ENCODE measurements at places on chromosomes 3 and 15. TPM values are rescaled to one million over a fixed set of nuclear protein-coding genes. Genes with fewer than 3 reads are reported as not detected.

The CTDSPL gene
- total RNA-seq = 55.2 TPM

DNA sequence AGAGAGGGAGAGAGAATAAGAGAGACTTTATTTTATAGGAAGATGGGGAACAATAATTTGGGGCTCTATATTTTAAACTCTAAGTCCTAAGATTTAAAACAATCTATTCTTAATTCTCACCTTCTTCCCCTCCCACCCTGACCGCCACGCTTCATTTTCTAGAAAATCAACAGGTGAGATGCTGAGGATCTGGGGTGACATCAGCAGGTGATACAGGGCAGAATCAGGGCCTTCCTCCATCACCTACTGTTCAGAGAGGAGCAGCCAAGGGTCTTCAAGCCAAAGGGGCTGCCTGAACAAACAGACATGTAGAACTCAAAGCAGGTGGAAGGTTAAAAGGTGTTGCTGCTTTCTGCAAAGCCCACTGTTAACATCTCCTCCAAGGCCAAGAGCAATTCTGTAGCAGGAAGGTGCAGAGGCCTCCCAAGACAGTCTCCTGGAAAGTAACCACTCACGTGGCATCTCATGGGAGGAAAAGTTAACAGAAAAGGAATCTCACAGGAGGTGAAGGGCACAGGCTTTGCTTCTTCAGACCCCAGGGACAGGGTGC lies 183.6 kb upstream of the TLE3 start:
- H3K27ac ChIP-seq = no peak overlapping the region
- peaks cover 37% of the 10 kb centered on the region for H3K27me3 ChIP-seq
- DNase-seq = no peak
- H3K4me3 ChIP-seq = no peak overlapping the region
- H3K4me1 ChIP-seq = no peaks in the 10 kb centered on the region
- H3K36me3 ChIP-seq = no peaks in the 10 kb centered on the region

The SPSB4 gene
- not detected for total RNA-seq

The MST1R gene
- 218 TPM for total RNA-seq

DNA sequence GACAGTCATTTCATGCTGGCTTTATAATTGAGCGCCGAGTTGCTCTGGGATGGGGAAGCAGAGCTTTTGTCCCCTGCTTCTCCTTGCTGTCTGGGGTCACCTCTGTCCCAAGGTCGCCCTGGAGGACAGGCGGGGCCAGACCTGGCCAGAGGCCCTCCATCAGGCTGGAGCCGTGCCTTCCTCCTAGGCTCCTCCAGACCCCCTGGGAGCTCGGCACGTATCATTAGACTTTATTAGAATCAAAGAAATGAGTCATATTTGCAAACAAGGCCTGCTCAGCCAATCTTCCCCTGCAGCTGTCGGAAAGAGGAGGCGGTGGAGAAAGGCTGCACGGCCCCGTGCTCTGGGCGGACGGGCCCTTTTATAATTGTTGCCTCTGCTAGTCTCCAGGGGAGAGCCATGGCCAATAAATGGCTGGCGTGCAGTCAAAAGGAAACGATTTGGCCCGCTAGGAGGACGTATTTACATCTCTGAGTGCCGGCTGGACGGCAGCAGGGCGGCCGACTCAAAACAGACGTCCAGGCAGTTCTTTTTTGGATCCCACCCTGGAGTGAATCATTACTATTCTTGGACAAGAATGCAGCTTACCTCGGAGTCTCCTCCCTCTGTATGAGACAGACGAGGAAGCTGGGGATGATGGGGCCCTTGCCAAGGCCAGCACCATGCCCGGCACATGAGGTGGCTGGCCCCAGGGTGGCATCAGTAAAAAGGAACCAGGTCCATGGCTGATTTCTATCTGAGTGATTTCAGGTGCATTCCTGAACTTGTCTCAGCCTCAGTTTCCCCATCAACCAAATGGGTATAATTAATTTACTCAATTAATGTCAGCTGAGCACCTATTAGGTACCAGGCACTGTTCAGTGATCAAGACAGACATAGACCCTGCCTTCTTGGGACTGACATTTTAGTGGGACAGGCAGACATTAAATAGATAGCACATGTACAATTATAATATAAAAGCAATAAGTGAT lies 50.6 kb downstream of the SLC6A6 start:
- H3K36me3 ChIP-seq = peaks cover 57% of the 10 kb centered on the region
- peak overlapping the region; percentile 36 for H3K4me3 ChIP-seq
- no peaks in the 10 kb centered on the region for H3K27me3 ChIP-seq
- DNase-seq = peak; percentile 81

DNA sequence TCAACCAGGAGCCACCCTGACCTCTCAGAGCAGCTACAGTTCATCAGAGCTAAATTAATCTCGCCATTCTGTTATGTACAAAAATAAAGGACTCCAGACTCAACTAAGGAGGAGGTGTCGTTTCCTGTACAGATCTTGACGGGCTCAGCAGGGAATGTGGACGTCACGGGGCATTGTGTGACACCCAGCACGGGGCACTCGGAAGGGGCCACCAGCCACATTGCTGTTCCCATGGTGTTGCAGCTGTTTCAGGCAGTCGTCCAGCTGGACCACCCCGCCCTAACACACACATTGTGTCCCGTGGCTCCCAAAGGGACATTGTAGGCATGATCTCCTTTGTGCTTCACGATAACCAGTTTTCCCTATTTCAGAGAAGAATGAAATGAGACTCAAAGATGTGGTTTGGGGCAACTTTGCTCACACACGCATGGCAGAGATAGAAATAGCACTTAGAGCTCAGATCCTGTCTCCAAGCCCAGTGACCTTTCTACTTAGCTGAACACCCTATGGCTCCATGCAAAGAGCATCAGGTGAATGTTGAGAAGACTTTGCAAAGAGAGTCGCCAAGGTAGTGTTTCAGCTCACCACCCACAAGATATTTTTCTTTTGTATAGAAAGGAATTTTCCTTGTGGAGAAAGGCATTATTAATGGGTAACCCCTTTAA lies 5.5 kb downstream of the SSUH2 start:
- peaks cover 13% of the 10 kb centered on the region for H3K4me1 ChIP-seq
- no peak overlapping the region for H3K27ac ChIP-seq
- no peaks in the 10 kb centered on the region for H3K27me3 ChIP-seq
- no peak overlapping the region for H3K4me3 ChIP-seq
- no peaks in the 10 kb centered on the region for H3K36me3 ChIP-seq

GRCh38 chr3:109545746-109546145 lies 208.4 kb upstream of the DPPA4 start:
- no peaks in the 10 kb centered on the region for H3K27me3 ChIP-seq
- H3K4me3 ChIP-seq = no peak overlapping the region
- no peak for DNase-seq
- H3K36me3 ChIP-seq = no peaks in the 10 kb centered on the region

DNA sequence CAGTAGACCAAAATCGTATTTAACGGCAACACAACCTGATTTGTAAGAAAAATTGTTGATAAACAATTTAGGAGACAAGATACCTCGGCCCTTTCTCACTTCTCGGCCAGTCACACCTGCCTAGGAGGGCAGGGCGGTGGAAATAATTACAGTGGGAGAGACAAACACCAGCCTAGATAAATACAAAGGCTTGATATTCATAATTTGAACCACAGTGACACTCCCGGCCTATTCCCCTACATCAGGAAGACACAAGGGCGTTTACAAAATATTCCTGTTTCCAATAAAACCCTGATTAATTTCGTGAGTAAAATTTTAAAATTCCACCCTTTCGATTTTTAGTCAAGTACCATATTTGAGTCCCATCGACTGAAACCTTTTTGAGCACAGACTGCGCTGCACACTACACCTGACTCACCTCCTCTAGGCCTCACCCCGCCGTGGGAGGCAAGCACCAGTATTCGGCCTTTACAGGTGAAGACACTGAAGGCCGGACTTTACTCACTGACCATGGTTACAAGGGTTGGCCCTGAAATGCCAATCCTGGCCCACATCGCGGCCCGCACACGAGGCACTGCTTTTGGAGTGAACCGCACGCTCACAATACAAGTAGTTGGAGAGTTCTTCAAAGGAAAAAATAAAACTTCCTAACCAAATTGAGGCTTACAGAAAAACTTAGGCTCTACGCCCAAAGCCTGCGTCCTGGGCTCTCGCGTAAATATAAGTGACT lies 794 bp downstream of the ARPP19 start:
- H3K27me3 ChIP-seq = no peaks in the 10 kb centered on the region
- peak overlapping the region; percentile 92 for H3K27ac ChIP-seq
- peaks cover 9% of the 10 kb centered on the region for H3K4me1 ChIP-seq
- peak overlapping the region; percentile 65 for H3K4me3 ChIP-seq
- peaks cover 21% of the 10 kb centered on the region for H3K36me3 ChIP-seq

DNA sequence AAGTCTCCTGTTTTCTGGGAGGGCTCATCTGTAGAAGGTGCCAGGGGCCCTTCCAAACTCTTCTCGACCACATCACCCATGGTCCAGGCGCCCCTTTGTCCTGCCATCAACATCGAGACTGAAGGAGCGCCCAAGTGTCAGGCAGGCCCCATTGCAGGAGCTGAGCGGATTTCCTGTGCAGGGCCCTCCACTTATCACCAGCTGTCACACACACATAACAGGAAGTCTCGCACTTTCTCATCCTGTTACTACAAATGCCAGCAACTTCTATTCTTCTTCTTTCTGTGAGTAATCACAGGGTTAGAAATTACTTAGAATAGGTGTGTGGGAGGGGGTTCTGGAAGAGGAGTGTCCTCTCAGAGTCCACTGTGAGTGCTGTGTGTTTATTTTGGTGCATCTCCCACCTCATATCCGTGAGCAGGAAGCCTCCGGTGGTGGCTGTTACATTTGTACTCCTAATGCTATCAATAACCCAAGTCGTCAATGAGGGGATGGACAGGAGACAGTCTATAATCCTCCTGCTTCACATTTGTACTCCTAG lies at the start of gene KLHL6:
KLHL6 (minus strand) TSS at position 166 of the 541 bp plus-strand sequence; CDS start at position 113, 53 bp downstream.
- H3K36me3 ChIP-seq = no peaks in the 10 kb centered on the region
- no peak within 1 kb of the TSS for H3K27ac ChIP-seq
- H3K27me3 ChIP-seq = no peaks in the 10 kb centered on the region
- DNase-seq = no peak

DNA sequence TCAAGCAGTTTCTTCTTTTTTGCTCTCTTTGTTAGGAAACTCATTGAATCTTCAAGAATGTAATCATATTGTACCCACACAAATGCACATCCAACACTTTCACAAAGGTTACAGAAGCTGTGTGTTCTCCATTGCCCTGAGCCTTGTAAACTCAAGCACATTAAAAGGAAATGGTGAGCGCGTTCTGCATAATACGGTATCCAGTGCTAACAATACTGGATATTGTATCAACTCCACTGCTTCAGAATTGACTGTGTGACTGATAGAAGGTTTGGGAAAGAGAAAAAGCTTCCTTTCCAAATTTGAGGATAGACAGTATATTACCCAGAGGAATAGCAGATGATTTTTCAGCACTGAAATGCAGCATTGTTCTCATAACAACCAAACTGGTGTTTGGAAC lies 268.9 kb upstream of the RBMS3 start:
- DNase-seq = no peak
- H3K36me3 ChIP-seq = no peaks in the 10 kb centered on the region
- H3K27me3 ChIP-seq = no peaks in the 10 kb centered on the region
- H3K4me3 ChIP-seq = no peak overlapping the region

The CCDC13 gene
- total RNA-seq = 0.68 TPM

The TMEM45A gene
- 0.95 TPM for total RNA-seq

The ACOX2 gene
- total RNA-seq = 1.4 TPM

The ST3GAL6 gene
- total RNA-seq = 1.7 TPM

Measured in Calu3 (cell line).